HepG2 (cell line): ENCODE measurements at places on chromosomes 4 and X.

DNA sequence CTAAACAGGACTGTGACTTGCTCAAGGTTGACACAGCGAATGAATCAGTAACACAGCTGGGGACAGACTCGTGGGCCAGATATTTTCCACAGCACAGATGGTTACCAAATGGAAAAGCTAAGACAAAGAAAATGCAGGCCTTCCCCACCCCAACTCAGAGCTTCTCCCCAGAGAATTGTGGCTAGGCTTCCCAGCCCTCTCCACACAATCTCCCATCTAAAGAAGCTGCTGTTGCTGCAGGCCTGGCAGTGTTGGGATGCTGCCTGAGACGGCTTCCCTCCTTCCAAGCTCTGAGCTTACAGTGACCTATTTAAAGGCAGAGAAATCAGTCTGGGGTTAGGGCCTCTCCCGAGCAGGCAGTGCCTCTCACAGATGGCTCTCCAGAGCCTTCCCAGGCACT is 46.5 kb upstream of the PGRMC1 start:
- no peak for DNase-seq

GRCh38 chr4:1246901-1247863 is 1.7 kb downstream of the CTBP1 start:
- no peak for DNase-seq

DNA sequence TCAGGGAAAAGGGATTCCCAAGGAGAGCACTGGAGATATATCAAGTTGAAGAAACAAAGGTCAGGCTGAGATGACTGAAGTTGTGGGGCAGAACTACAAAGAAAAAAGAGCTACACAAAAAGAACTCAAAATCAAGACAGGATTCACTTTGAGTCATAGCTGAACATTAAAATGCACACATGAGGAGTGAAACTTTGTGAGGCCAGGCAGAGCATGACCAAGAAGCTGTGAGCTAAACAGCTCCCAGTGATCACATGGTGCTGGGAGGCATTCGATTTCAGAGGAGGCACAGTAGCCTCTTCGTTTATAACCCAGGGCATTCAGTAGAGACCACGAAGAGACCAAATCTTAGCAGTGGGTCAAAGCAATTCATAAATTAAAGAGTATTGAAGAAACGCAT is 145.3 kb downstream of the ATRX start:
- DNase-seq = no peak

GRCh38 chr4:55251342-55251741 is 94.7 kb upstream of the SRD5A3 start:
- no peak for DNase-seq

DNA sequence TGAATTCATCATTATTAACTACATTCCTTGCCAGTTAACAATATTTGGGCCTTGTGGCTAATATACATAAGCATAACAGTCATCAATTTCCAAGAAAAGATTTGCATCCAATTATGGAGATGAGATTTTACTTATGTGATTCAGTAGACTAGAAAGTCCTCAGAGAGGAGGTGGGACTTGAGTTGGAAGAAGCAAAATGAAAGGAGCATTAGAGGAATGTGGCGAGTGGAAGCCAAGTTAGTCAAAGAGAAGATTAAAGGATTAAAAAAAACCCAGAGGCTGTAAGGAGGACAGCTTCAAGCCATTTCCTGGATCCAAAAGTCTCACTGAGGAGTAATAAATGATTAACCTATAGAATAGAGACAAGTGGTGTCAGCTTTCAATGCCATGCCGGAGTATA is 1099.4 kb upstream of the IGFBP7 start:
- DNase-seq = no peak

- DNase-seq = peak; percentile 21
These were observed 29.1 kb upstream of the TRO start for GRCh38 chrX:54891573-54891972.

DNA sequence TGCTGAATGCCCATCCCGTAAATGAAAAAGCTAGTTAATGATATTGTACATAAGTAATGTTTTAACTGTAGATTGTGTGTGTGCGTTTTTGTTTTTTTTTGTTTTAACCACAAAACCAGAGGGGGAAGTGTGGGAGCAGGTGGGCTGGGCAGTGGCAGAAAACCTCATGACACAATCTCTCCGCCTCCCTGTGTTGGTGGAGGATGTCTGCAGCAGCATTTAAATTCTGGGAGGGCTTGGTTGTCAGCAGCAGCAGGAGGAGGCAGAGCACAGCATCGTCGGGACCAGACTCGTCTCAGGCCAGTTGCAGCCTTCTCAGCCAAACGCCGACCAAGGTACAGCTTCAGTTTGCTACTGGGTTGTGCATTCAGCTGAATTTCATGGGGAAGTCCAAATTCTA is at the start of gene SPP1:
Gene SPP1, plus strand, starts transcription at position 249 of the 400 bp plus-strand sequence. CDS start 1,182 bp downstream, outside the sequence.
- peak; percentile 66 for DNase-seq

GRCh38 chr4:152937336-152938236 is 1.5 kb downstream of the FHDC1 start:
- no peak for DNase-seq

DNA sequence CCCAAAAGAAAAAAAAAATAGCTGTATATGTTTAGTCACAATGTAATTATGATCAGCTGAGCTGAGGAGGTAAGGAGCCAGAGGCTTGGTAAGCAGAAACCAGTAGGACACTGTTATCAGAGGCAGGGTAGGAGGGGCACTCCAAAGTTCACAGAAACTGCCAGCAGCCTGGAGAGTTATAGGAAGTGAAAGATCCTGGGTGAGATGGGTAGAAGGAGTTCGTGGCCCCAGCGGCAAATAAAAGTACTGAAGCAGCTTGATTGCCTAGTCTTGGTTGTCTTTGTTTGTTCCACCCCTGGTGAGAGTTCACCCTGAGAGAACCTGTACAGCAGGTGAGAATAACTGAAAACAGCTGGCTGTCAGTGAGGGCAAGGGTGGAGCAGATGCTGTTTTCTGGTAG is 340.8 kb downstream of the ADGRL3 start:
- peak; percentile 66 for DNase-seq

DNA sequence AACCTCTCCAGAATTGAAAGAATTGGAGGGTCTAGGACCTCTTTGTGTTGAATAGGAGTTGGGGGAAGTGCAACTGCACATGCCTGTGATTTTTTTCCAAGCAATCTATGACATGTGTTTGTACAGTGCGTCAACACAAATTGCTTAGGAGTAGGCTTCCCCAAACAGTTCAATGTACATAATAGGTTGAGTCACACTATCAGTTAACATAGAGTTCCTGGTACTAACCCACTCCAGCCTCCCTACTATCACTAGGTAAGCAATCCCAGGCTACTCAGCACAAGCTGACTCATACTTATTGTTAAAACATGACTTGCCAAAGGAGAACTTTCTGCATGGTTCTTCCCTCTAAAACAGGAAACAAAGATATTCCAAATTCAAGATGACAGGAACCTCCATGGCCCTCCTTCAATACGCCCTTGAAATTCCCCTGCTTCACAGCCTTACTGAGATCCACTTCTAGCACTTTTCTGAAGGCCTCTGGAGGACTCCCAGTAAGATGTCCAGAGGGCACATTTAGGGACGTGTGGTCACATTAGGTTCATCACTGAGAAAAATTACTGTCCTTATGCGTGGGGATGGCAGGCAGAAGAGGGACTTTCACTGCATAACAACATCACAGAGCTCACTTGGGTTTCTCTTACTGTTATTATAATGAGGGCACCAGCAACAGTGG is 8.4 kb upstream of the VSIG1 start:
- DNase-seq = peak; percentile 89

DNA sequence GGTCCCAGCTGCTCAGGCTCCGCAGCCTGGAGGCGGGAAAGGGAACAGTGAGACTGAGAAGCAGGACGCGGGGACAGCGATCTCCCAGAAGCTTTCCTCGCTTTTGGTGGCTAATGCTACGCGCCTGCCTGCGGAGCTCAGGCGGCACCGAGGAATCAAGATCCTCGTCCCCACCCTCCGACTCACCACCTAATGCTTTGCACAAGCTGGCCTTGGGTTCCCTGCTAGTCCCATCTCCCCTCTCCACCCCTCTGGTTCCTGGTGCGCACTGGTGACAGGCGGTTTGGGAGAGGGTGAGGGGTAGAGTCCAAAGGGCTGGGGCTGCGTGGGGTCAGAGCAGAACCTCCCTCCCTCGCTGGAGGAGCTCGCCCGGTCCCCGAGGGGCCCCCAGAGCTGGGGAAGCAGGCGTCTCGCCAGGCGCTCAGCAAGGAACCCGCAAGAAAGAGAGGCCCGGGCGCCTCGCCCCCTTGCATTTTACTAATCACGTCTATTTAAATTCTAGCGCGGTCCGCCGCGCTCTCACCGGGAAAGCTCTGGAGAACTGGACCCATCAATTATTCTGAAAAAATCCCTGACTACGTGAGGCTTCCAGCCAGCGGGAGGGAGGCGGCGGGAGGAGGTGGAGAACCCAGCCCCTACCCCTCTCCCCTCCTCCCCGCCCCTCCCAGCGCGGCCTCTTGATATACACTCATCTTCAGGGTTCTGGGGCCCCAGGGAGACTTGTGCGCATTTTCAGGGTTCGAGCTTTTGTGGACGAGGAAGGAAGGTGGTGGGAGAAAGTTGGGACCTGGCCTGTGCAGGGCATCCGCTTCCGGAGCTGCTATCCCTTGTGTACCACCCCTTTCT is 9.1 kb downstream of the POU4F2 start:
- no peak for DNase-seq

DNA sequence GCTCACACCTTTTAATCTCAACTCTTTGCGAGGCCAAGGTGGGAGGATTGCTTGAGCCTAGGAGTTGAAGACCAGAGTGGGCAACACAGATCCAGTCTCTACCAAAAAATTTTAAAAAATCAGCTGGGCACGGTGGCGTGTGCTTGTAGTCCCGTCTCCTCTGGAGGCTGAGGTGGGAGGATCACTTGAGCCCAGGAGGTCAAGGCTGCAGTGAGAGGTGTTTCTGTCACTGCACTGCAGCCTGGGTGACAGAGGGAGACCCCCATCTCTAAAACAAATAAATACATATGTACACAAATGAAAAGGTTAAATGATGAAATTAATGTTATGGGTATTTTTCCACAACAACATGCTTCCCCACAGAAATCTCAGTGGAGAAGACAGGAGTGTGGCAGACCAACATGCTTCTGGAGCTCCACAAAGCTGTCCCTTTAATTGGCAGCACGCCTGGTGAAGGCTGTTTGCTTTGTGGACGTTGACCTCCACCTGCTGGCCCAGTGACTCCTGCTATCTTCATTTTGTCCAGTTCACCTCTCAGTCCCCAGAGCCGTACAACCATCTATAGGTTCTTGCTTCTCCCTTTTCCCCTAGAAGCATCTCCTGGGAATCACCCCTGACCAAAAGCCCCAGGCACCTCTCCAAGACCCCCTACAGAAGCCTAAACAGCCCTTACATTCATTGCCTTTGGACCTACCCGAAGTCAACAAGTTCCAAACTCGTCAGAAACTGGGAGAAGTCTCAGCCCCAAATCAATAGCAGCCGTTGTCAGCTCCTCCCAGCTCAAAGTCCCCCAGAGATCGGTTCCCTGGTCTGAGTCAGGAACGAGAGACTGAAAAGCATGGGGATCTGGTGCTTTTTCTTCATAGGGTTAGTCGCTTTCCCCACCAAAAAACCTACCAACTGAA is 36.4 kb upstream of the CD99 start:
- peak; percentile 90 for DNase-seq

GRCh38 chrX:16124201-16124600 is 836 bp downstream of the GRPR start:
- DNase-seq = no peak

DNA sequence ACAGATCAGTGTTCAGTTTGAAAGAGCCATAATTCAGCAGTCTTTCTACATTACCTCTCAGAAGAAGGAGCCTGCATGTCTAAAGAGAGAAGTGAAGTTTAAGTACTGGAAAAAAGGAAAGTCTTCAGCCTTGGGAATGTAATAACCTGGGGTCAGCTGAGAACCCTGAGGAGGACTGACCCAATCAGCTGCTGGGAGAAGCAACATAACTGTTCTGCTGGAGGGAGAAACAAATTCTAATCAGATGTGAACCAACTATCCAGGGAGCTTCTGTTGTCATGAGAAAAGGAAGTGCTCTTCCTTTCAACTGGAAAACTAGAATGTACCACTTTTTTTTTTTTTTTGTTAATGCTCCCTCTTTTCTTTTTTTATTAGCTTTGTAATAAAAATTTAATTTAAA is 64.5 kb upstream of the PDE5A start:
- no peak for DNase-seq

GRCh38 chr4:145680902-145681301 is 956 bp downstream of the C4orf51 start:
- no peak for DNase-seq

DNA sequence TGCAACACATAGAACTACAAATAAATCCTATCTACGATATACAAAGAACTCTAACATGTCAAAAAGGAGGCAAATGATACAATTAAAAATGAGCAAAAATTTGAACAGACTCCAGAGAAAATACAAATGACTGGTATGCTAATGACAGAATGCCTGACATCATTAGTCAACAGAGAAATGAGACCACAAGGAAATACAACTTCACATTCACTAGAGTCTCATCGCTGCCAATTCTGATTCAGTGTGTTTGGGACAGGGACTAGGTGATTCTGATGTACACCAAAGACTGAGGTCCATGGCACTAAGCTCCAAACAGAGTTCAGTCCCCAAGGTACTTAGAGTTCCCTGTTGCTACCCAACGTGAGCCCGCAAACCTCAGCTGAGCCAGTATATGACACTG is 23.4 kb downstream of the SLC2A9 start:
- DNase-seq = no peak

- DNase-seq = no peak
These were observed 121.8 kb upstream of the FAM241A start for GRCh38 chr4:112023402-112023950.

- DNase-seq = no peak
These were observed 165.7 kb downstream of the SOWAHB start for GRCh38 chr4:76732246-76732645.

GRCh38 chr4:20253735-20254409 is 2.2 kb downstream of the SLIT2 start:
- DNase-seq = no peak

DNA sequence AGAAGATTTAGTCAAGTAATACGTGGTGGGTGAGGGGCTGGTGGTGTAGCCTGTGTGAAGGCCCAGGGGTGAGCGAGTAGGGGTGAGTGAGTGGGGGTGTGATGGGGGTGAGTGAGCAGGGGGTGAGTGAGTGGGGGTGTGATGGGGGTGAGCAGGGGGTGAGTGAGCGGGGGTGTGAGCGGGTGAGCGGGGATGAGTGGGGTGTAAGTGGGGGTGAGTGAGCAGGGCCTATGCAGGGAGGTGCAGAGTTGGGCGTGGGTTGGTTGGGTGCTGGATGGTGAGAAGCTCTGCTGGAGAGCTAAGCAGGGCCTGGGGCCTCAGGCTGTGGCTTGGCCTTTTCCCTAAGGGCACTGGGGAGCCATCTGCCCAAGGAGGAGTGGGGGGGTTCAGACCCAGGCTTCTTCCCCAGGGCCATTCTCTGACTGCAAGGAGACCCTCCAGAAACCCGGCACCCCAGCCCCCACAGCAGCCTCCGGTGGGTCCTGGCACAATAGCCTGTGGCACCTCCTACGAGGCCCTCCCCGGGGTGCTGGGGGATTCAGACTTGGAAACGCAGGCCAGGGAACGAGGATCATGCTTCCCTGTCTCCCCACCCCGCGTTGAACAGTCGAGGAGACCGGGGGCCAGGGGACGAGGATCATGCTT is 30.4 kb downstream of the SH3TC1 start:
- no peak for DNase-seq

GRCh38 chr4:1294891-1295290 is 5.2 kb downstream of the MAEA start:
- no peak for DNase-seq
